Activated naive CD4-positive, alpha-beta T cell treated with anti-CD3 and anti-CD28 coated beads for 36 hours (primary cell): ENCODE measurements at places on chromosomes 2 and 18.
A peak's percentile ranks its signal among the peaks of the same experiment; 100 is the strongest.

- DNase-seq: peak; percentile 96
These were observed at the start of gene PSD4 for GRCh38 chr2:113173542-113174375. TSS of gene PSD4 (plus strand) at chr2:113173971. CDS start at chr2:113182457, 8,486 bp downstream.

- DNase-seq: peak; percentile 56
These were observed 13.4 kb downstream of the IL18RAP start for GRCh38 chr2:102436323-102436722.

DNA sequence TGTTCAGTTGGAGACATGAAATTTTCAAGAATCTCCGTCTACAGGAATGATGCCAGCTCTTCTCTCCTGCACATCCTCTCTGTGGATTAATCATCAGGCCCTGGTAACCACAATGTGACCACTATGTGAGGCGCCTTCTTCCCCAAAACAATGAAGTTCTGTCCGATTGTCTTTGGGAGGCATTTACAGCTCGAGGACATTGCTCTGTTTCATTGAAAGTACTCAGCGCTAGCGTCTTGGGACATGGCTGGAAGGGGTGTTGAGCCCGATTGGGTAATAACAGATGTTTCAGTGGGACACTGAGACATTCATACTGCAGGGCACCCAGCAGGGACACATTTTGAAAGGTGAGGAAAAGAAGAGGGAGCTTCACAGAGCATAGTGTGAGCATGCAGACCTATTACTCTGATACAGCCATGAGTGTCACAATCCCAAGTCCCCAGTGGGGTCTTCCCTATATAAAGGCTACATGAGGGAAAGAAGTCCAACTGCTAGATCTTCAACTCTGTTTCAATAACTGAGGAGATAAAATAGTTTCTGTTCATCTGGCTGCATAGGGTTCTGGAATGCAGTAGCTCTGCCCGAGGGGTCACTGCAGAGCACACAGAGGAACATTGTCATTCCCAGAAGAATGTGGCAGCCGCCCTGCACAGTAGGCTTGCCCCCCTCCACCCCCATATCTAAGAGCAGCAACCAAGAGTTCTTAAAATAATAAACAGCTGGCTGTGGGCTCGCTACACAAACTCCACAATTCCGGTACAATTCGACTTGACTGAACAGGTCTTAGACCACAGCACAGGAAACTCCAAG, 237.3 kb downstream of the OSR1 start:
- DNase-seq: no peak

GRCh38 chr2:136901732-136902131, 136.4 kb downstream of the THSD7B start:
- no peak for DNase-seq

- DNase-seq: no peak
These were observed 639.7 kb downstream of the NR4A2 start for GRCh38 chr2:155692856-155693255.

DNA sequence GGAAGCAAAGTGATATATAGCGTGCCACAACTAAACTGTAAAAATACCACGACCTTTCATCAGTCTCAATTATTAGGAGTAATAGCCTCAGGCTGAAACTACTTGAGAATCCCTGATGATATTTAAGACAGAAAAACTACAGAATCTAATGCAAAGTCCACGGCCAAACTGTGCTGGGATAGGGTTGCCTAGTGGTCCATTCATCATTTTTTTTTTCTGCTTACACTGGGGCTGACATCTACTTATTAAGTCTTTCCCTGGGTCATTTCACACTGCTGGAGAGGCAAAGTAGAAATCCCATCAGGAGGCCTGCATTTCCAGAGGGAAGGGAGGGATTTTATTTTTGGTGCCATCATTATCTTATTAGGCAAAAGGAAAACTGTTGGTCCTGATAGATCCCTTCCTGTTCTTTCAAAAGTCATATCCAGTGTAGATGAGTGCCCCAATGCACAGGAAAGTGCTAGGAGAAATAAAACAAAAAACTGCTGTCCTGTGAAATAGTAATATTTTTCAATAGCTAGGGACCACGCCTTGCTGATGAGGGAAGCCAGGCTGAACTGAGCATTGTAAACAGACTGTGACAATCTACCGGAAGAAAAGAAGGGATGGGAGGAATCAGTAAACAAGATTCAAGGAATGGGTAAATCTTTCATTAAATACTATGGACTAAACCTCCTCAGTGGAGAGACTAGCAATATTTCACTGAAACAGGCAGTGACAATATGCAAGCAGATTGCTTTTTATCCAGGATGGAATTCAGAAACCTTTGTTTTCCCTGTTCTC, 644.3 kb downstream of the IRS1 start:
- no peak for DNase-seq

GRCh38 chr2:237235383-237236095, 149.8 kb downstream of the COPS8 start:
- no peak for DNase-seq

GRCh38 chr2:39512434-39512935, 75.4 kb upstream of the MAP4K3 start:
- DNase-seq: peak; percentile 42

GRCh38 chr18:4908328-4908727, 288.7 kb downstream of the AKAIN1 start:
- DNase-seq: no peak

- DNase-seq: no peak
These were observed 79.2 kb upstream of the MAP3K20 start for GRCh38 chr2:172996387-172996961.

DNA sequence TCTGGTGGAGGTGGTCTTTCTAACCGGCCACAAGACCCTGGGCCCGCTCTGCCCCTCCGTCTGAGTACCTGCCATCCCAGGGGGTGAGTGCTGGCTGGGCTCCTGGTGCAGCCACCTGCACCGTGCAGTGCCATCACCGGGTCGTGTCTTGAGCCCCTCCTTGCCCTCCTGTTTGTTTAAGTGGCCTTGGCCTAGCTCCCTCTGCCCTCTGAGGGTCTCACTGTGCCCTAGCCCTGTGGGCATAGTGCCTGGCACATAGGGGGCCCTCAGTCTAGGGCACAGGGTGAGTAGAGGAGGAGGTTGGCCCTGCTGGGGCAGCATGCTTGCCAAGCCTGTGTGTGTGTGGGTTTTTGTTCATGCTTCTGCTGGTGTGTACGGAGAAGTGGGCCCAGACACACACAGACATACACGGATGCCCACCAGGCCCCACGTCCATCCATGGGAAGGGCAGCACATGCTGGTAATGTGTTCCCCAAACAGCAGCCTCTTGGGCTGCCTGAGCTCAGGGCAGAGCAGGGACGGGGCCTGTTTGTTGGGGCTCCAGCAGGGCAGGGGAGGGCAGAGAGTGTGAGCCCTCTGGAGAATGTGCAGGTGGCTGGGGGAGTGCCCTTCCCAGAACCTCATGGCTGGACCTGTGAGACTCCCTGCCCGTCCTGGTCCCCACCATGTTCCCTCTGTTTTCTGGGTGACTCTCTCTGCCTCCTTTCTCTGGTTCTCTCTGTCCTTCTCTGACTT, 94.6 kb downstream of the GLI2 start:
- DNase-seq: no peak

GRCh38 chr2:123362671-123363440, 662.2 kb upstream of the CNTNAP5 start:
- DNase-seq: no peak
